ENCODE measurements at places on chromosomes 6 and 20.

- DNase-seq = no peak
Observed at GRCh38 chr6:108596956-108597355, 36.2 kb downstream of the FOXO3 start.

DNA sequence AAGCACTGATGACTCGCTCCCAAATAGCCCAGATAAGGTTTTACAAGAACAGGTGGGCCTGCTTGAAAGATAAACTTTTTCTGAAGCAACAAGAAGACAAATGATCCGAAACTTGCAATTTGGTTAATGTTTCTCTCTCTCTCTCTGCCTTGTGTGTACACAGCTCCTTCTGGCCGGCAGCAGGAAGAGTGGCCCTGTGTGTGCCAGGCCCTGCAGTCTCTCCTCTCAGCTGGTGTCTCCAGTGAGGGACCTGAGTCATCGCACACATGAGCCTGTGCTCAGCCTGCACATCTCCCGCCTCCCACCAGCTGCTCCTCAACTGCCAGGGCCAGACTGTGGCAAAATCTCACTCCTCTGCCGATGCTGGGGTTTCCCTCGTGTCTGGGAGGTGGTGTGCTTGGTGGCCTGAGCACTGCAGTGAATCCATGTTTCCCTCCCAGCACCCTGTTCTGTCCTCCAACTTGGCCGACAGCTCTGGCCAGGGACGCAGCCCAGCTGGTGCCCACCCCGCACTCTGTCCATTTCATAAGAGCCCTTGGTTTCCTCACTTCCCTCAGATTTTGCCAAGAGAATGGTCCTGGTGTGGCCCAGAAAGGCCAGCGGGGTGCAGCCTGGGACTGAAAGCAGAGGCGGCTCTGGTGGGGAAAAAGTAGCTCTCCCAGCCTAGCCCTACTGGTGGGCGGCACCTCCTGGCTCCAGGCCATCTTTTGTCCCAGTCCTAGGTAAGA is 49.4 kb downstream of the ERMARD start:
- no peak for DNase-seq

- no peak for DNase-seq
Observed at GRCh38 chr6:74048387-74048786, 352.4 kb downstream of the CD109 start.

GRCh38 chr6:139334806-139335446 is 39.5 kb downstream of the CITED2 start:
- no peak for DNase-seq

DNA sequence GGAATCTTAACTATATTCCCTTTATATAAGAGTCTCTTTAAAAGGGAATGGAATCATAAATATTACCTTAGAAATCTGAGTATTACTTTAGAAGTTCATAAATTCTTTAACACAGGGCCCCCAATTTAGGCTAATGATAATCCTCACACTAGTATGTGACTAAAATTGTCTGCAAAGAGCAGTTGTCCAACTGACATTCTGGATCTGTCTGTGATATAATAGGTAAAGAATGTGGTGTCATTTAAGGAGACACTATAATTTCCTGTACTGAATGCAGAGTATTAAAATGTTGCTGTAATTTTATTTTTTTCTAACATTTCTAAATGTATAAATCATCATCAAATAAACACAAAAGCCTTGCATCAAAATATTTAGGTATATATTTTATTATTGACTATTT is 128.5 kb upstream of the DST start:
- DNase-seq = no peak

DNA sequence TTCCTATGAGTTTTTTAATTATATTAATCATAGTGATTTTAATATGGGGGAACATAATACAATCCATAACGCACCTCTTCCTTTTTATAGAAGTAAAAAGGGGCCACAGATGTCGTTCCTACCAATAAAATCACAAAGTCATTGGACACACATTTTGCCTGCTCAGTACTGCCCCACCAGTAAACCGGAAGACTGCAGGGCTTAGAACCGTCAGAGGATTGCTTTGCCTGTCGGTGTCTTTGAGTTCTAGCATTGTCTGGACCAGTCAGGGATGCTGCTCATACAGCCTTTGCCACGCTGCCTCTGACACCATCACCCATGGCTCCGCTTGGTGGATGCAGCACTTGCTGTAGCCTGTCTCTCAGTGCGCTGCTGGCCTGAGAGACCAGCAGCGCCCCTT is 853.6 kb downstream of the C6orf118 start:
- DNase-seq = no peak

GRCh38 chr20:13205425-13205824 is 15.6 kb upstream of the ISM1 start:
- no peak for DNase-seq

- no peak for DNase-seq
Observed at GRCh38 chr20:34015401-34016335, 22.0 kb downstream of the RALY start.

GRCh38 chr6:22254886-22255285 is 42.0 kb downstream of the PRL start:
- DNase-seq = no peak

GRCh38 chr6:11320914-11321597 is 88.6 kb upstream of the NEDD9 start:
- DNase-seq = no peak

- DNase-seq = no peak
Observed at GRCh38 chr6:8995156-8995555, 559.8 kb upstream of the SLC35B3 start.

GRCh38 chr20:63937596-63937995 is 18.6 kb downstream of the UCKL1 start:
- no peak for DNase-seq

DNA sequence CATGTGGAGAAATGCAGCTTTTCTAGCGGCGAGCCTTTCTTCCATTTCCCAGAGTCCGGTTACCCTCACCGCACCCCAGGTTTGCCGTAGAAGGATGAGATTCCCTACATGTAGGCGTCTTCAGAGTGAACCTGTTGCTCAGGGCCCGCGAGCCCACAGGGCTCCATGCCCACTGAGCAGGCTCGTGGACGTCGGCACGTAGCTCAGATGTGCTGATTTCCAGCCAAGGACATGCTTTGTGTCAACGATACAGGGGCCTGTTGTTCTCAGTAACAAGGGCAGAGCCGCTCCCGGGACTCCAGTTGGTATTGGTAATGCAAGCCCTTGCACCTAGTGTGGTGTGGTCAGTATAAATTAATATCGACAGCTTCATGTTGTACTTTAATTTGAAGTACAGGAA is 159.6 kb downstream of the MTHFD1L start:
- DNase-seq = no peak

Measured in stimulated activated CD8-positive, alpha-beta memory T cell treated with anti-CD3 and anti-CD28 coated beads, Interleukin-2, amount 100 ng/mL, for 1 hour (primary cell).